ENCODE measurements at places on chromosomes 2 and 18. TPM values are rescaled to one million over a fixed set of nuclear protein-coding genes. Genes with fewer than 3 reads are reported as not detected.

Gene CYTIP
- not detected for total RNA-seq

Gene ARHGEF33
- 0.33 TPM for total RNA-seq

Gene LRP2
- total RNA-seq, result under 0.01 TPM

Gene OTOS
- not detected for total RNA-seq

Gene ZNF521
- 24.0 TPM for total RNA-seq

Gene CROCC2
- total RNA-seq, result under 0.01 TPM

Gene ASXL2
- total RNA-seq, result 17.1 TPM

Gene SERPINB12
- not detected for total RNA-seq

Gene STK36
- total RNA-seq, result 19.0 TPM

Gene MYOM1
- 0.34 TPM for total RNA-seq

Gene NCKAP5
- total RNA-seq, result 2.1 TPM

Gene BCL2
- 19.3 TPM for total RNA-seq

Gene WDSUB1
- total RNA-seq, result 8.9 TPM

Gene ARHGAP25
- total RNA-seq, result 0.67 TPM

Gene ACAA2
- 51.6 TPM for total RNA-seq

Gene LIMS3
- total RNA-seq, result 1.1 TPM

Gene NR4A2
- 4.9 TPM for total RNA-seq

Gene SCTR
- total RNA-seq, result not detected

Gene ADCYAP1
- not detected for total RNA-seq

Gene PLA2R1
- 0.93 TPM for total RNA-seq

Gene KIAA2012
- total RNA-seq, result not detected

Gene LAMA1
- 231 TPM for total RNA-seq

Gene LGALSL
- 8.0 TPM for total RNA-seq

Gene NEU4
- total RNA-seq, result not detected

Gene MC4R
- total RNA-seq, result 0.77 TPM

Gene HTR2B
- 0.34 TPM for total RNA-seq

Gene TMEM37
- total RNA-seq, result not detected

Gene RGPD4
- not detected for total RNA-seq

Data from melanocyte of skin (primary cell).